ENCODE measurements at places on chromosomes 4 and X. TPM values are rescaled to one million over a fixed set of nuclear protein-coding genes. Genes with fewer than 3 reads are reported as not detected.

- H3K4me3 ChIP-seq = no peak overlapping the region
- H3K36me3 ChIP-seq = no peaks in the 10 kb centered on the region
- no peaks in the 10 kb centered on the region for H3K4me1 ChIP-seq
- H3K27ac ChIP-seq = no peak overlapping the region
- H3K27me3 ChIP-seq = no peaks in the 10 kb centered on the region
- DNase-seq = no peak
Observed at GRCh38 chrX:105483011-105483410, 262.5 kb upstream of the TEX13A start.

PRSS12 gene
- not detected for total RNA-seq

DNA sequence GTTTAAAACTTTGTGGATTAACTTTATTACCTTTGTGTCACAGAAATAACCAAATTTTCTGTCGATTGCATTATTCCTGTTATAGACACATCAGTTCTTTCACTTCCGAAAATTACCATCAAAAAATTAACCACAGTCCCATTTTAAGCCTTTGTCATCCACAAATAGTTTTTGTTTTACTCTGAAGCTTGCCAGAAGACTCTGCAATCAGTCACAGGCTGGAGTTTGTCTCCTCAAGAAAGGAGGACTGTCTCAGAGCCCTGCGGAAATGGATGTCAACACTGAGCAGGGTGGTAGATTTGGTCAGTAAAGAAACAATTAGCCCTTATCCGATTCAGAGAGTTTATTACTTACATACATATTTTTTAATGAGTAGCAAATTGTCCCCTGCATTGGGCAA is 20.1 kb upstream of the TCEAL4 start:
- no peaks in the 10 kb centered on the region for H3K27me3 ChIP-seq
- DNase-seq = no peak
- no peaks in the 10 kb centered on the region for H3K4me1 ChIP-seq
- H3K4me3 ChIP-seq = no peak overlapping the region

- H3K27ac ChIP-seq = no peak overlapping the region
- no peak overlapping the region for H3K4me3 ChIP-seq
- no peak for DNase-seq
- H3K36me3 ChIP-seq = no peaks in the 10 kb centered on the region
Observed at GRCh38 chr4:110418641-110419040, 57.3 kb upstream of the ENPEP start.

DNA sequence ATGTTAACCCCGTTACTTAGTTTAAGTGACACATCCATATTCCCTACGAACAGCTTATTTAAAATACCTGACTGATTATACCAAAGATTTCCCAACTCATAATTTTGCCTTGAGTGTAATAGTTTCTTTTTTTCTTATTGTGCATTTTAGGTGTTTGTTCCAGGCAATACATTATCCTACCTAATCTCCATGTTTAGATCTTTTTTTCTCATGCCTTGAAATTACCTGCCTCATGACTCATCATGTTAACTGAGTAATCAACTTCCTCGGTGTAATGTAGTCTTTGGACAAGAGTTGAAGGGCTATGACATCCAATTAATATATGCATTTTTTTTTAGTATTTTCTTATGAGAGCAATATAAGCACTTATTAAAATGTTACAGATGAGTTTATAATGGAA is 228.7 kb upstream of the ANKRD50 start:
- no peaks in the 10 kb centered on the region for H3K4me1 ChIP-seq
- no peak overlapping the region for H3K4me3 ChIP-seq
- H3K36me3 ChIP-seq = no peaks in the 10 kb centered on the region
- no peak for DNase-seq

CDKL2 gene
- not detected for total RNA-seq

DNA sequence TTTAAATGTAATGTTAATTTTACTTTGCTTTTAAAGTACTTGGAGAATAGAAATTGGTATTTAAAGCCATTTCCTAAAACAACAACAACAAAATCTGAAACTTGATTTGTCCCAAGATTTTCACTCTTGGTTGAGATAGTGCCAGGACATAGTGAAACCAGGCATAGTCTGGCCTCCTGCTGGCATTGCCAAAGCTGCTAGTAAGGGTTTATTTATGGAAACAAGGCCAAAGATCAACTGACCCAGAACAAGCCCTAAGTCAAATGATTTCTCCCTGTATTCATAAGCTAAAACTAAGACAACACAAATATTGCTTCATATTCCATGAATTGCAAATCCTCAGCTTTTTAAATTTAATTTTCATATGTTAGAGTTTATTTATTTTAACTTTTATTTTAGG is 227.5 kb upstream of the FGF13 start:
- no peaks in the 10 kb centered on the region for H3K36me3 ChIP-seq
- H3K27me3 ChIP-seq = no peaks in the 10 kb centered on the region
- DNase-seq = no peak

MAGEA11 gene
- total RNA-seq = not detected

DNA sequence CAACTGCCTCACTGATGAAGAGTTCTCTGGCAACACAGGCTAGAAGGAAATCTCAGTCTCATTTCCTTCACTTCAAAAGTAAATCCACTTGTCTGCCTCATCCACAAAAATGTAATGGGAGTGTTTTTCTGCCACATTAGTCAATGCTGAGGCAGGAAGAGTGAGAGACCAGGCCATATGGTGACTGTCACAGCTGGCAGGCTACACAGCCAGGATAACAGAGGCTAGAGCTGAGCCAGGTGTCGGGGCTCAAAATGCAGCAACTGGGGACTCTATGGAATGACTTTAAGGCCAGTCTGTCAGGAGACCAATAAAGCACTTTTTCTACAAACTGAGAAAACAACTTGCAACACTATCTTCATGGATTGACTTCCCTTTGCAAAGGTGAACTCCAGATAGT is 204.2 kb downstream of the GPC3 start:
- DNase-seq = no peak
- H3K4me3 ChIP-seq = no peak overlapping the region
- H3K27ac ChIP-seq = no peak overlapping the region
- no peaks in the 10 kb centered on the region for H3K27me3 ChIP-seq

- no peaks in the 10 kb centered on the region for H3K36me3 ChIP-seq
- no peaks in the 10 kb centered on the region for H3K4me1 ChIP-seq
- H3K27me3 ChIP-seq = no peaks in the 10 kb centered on the region
- DNase-seq = no peak
- H3K27ac ChIP-seq = no peak overlapping the region
Observed at GRCh38 chr4:101114936-101115372, 232.4 kb downstream of the PPP3CA start.

RENBP gene
- total RNA-seq = 4.9 TPM

PRICKLE3 gene
- 16.8 TPM for total RNA-seq

DNA sequence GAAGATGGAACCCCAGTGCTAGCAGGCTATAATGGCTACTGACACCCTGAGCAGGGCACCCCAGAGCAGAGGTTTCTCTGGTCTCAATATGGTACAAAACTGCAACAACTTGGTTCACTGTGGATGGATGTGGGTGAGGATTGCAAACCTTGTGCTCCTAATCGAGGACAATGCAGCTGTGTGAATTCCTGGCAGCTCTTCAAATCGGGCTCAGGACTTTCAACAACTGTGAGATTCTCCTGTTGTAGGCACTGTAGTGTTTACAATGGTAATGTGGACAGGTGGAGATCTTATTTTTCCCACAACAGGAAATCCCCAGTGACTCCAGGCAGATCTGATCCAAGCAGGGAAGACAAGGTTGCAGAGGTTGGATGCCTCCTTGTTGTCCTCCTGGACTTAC is 101.5 kb downstream of the RCHY1 start:
- DNase-seq = no peak
- no peak overlapping the region for H3K27ac ChIP-seq
- H3K4me1 ChIP-seq = no peaks in the 10 kb centered on the region

SLC10A4 gene
- total RNA-seq = not detected

GRCh38 chr4:11483046-11483445 is 54.4 kb upstream of the HS3ST1 start:
- no peak overlapping the region for H3K27ac ChIP-seq
- H3K4me3 ChIP-seq = no peak overlapping the region
- peaks cover 5% of the 10 kb centered on the region for H3K4me1 ChIP-seq
- DNase-seq = no peak
- no peaks in the 10 kb centered on the region for H3K27me3 ChIP-seq

F8A2 gene
- total RNA-seq = not detected

DNA sequence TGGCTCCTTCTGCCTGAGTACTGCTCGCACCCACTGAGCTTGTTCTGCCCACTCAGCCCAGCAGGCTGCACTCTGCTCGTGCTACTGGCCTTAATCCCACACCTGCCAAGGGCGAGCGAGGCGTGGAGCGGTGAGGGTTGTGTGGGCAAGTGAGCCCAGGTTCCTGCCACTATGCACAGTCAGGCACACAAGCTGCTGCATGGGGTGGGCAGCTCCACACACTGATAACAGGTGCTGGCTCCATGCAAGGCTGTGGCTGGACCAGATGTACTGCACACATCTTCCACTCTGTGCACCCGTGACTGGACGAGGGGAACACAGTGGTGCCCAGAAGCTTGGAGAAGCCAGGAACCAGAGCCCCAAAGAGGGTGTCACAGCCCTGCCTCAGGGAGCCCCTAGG is 184.3 kb upstream of the NUDT6 start:
- no peak overlapping the region for H3K27ac ChIP-seq
- H3K4me1 ChIP-seq = no peaks in the 10 kb centered on the region
- no peaks in the 10 kb centered on the region for H3K36me3 ChIP-seq
- no peaks in the 10 kb centered on the region for H3K27me3 ChIP-seq
- no peak overlapping the region for H3K4me3 ChIP-seq
- no peak for DNase-seq

WWC2 gene
- 0.19 TPM for total RNA-seq

TMSB4X gene
- 15,778 TPM for total RNA-seq

- DNase-seq = no peak
- H3K27ac ChIP-seq = no peak overlapping the region
- H3K4me1 ChIP-seq = no peaks in the 10 kb centered on the region
- no peak overlapping the region for H3K4me3 ChIP-seq
Observed at GRCh38 chrX:132563976-132564375, 75.1 kb upstream of the MBNL3 start.

ATXN3L gene
- not detected for total RNA-seq

GRCh38 chrX:108245462-108245861 is 153.9 kb downstream of the ATG4A start:
- no peak overlapping the region for H3K4me3 ChIP-seq
- no peak for DNase-seq
- no peaks in the 10 kb centered on the region for H3K4me1 ChIP-seq
- no peak overlapping the region for H3K27ac ChIP-seq

GRCh38 chr4:88297725-88298454 is 13.5 kb upstream of the PPM1K start:
- no peak overlapping the region for H3K27ac ChIP-seq
- no peaks in the 10 kb centered on the region for H3K27me3 ChIP-seq
- H3K4me3 ChIP-seq = no peak overlapping the region
- DNase-seq = no peak
- no peaks in the 10 kb centered on the region for H3K36me3 ChIP-seq

GRSF1 gene
- total RNA-seq = 67.9 TPM

PABPC4L gene
- not detected for total RNA-seq

C1QTNF7 gene
- not detected for total RNA-seq

DNA sequence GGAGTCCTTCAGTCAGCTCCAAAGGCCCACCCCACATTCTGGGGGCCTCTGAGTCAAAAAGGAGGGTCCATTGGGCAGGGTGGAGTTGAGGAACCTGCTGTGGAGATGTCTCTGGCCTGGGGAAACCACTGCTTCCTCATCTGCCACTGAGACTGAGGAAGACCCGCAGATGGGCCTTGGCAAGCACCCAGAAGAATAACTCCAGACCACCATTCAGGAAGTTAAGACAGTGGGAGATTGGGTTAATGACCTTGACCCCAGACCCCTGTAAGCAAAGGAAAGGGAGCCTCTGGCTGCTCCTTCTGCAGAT is 8.1 kb upstream of the HSD17B10 start:
- H3K27ac ChIP-seq = no peak overlapping the region
- no peak overlapping the region for H3K4me3 ChIP-seq
- peaks cover 4% of the 10 kb centered on the region for H3K4me1 ChIP-seq
- no peak for DNase-seq
- H3K36me3 ChIP-seq = no peaks in the 10 kb centered on the region

OCRL gene
- 3.1 TPM for total RNA-seq

GRCh38 chrX:11241720-11242119 is 51.5 kb upstream of the AMELX start:
- H3K27me3 ChIP-seq = no peaks in the 10 kb centered on the region
- no peak overlapping the region for H3K4me3 ChIP-seq
- no peaks in the 10 kb centered on the region for H3K36me3 ChIP-seq
- H3K4me1 ChIP-seq = no peaks in the 10 kb centered on the region
- no peak for DNase-seq
